ENCODE measurements at places on chromosomes 6 and 20.
A peak's percentile ranks its signal among the peaks of the same experiment; 100 is the strongest.

DNA sequence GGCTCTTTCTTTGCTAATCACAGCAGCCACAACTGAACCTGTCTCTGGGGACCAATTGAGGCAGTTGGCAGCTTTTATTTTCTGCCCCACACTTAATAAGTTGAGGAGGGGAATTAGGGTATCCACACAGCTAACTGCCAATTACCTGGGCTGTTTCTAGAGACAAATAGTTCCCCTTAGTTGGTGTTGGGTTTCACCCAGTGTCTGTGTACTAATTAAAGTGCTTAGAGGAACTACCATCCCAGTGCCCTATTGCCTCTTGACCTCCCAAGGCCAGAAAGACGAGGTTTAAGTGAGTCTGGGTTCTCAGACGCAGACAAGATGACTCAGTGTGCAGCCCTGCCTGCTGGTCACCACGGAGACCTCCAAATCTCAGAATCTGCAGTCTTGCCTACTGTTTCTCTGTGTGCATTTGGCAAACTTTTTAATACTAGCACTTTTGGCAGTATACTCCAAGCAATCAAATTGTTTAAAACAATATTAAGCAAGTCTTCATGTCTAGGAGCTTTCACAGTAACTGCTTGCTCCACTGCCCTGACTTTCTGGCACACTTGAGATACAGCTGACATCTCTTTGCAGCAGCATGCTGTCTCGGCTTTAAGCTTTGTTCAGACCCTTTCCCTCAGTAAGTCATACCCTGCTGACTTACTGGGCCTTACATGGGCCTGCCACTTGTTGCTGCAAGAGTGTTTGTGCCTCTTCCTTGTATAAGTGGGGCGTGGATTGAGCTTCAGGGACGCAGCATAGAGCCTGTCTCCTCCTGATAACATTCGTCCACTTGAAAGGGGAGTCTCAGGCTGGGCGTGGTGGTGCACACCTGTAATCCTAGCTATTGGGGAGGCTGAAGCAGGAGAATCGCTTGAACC lies 31.9 kb downstream of the STK35 start:
- no peaks in the 10 kb centered on the region for H3K27me3 ChIP-seq
- peaks cover 32% of the 10 kb centered on the region for H3K4me1 ChIP-seq
- H3K4me3 ChIP-seq = no peak overlapping the region

- H3K27me3 ChIP-seq = peaks cover 33% of the 10 kb centered on the region
- no peaks in the 10 kb centered on the region for H3K36me3 ChIP-seq
- DNase-seq = no peak
- no peak overlapping the region for H3K4me3 ChIP-seq
Observed at GRCh38 chr6:37699887-37700619, 2.4 kb upstream of the MDGA1 start.

DNA sequence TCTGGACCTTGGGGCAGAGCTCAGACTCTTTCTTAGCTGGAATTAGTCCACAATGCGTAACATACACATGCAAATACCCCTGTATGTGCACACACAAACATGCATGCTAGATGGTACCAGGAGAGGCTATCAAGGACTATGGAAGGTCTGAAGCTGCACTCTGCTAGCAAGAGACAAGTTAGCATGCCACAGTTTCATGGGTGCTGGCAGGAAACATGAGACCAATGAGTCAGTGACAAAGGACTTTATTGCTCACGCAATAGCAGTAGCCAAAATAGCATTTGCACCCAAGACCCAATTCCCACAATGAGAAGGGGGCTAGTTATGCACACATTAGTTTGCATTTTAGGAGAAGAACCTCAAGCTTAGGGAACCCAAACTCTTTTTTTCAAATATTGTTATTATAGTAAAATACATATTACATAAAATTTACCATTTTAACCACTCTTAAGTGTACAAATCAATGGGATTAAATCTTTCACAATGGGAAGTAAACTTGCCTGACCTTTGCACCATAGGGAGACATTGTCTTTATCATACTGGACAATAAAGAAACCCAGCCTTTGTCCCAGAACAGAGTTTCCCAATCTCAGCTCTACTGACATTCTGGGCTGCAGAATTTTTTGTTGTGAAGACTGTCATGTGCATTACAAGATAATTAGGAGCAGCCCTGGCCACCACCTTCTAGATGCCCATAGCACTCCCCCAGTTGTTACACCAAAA lies 69.1 kb downstream of the NRSN1 start:
- no peak overlapping the region for H3K4me3 ChIP-seq
- no peaks in the 10 kb centered on the region for H3K36me3 ChIP-seq
- DNase-seq = no peak
- no peak overlapping the region for H3K27ac ChIP-seq
- peaks cover 14% of the 10 kb centered on the region for H3K27me3 ChIP-seq

DNA sequence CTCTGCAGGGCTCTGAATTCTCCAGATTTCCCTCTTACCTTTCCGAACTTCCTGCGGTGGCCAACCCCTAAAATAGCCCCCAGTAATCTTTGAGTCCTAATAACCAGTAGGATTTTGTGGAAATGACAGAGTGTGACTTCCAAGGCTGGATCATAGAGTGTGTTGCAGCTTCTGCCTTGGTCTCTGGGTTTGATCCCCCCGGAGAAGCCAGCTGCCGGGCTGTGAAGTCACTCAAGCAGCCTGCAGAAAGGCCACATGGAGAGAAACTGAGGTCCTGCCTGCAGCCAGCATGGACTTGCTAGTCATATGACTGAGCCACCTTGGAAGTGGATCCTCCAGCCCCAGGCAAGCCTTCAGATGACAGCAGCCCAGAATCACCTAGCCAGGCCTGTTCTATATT lies 46.3 kb upstream of the SCRT2 start:
- H3K4me1 ChIP-seq = no peaks in the 10 kb centered on the region
- H3K27ac ChIP-seq = no peak overlapping the region
- no peaks in the 10 kb centered on the region for H3K36me3 ChIP-seq
- DNase-seq = no peak
- peaks cover 27% of the 10 kb centered on the region for H3K27me3 ChIP-seq

DNA sequence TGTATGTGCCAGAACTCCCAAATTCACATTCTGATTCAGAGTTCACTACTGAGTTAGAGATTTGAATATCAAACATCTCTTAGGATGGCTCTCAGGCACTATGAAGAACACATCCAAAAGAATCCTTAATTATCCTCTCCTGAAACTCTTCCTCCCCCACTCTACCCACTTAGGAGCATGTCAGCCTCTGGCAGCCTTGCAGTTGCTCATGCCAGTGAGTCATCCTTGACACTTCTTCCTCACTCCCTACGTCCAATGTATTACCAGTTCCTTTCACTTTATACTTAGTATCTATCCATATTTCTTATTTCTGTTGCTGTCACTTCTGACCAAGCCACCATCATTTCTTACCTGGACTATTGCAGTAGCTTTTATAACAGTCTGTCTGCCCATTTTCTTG lies 192.0 kb upstream of the IMPG1 start:
- H3K4me3 ChIP-seq = no peak overlapping the region
- no peaks in the 10 kb centered on the region for H3K4me1 ChIP-seq

DNA sequence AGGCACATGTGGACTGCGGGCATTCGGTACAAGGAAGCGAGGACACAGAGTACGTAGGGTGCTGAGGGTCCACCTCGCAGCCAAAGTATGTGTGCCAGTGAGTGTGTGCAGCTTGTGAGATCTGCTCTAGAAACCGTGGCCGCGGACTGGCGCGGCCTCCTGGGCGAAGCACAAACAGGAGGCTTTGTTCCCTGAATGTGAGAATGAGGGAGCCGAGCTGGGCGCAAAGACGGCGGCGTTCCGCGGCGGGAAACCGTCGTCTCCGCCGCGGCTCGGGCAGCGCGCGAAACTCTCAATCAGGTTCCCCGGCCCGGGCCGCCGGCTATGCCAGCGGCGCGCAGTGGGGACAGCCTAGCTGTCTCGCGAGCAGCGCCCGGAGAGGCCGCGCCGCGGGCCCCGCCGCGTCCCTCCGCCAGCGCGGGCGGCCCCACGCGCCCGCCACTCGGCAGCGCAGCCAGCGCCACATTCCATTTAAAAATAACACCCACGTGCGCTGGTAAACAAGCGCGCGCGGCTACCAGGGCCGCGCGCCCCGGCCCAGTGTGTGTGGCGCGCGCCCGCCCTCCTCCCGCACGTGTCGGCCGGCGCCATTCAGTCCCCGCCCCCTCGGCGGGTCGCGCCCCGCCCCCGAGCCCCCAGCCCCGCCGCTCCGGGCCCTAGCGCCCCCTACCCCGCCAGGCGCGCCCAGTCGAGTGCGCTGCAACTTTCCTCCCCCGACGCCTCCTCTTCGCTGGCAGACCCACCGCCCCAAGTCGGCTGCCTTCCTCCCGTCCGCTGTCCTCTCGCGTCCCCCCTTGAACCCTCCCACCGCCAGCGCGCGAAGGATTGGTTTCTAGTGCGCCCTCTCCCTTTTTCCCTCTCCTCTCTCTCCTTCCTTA lies 3.0 kb upstream of the FOXO3 start:
- peak overlapping the region; percentile 83 for H3K4me3 ChIP-seq
- peaks cover 12% of the 10 kb centered on the region for H3K27me3 ChIP-seq
- peak; percentile 82 for DNase-seq
- H3K27ac ChIP-seq = peak overlapping the region; percentile 89
- peaks cover 14% of the 10 kb centered on the region for H3K4me1 ChIP-seq

GRCh38 chr6:140490081-140490480 lies 1115.6 kb upstream of the CITED2 start:
- no peak for DNase-seq
- H3K27me3 ChIP-seq = peaks cover 3% of the 10 kb centered on the region
- peaks cover 4% of the 10 kb centered on the region for H3K4me1 ChIP-seq
- H3K36me3 ChIP-seq = no peaks in the 10 kb centered on the region
- H3K27ac ChIP-seq = no peak overlapping the region

All from activated CD4-positive, alpha-beta T cell treated with anti-CD3 and anti-CD28 coated beads for 36 hours (primary cell).